ENCODE measurements at places on chromosomes 1 and 21.
A peak's percentile ranks its signal among the peaks of the same experiment; 100 is the strongest.

DNA sequence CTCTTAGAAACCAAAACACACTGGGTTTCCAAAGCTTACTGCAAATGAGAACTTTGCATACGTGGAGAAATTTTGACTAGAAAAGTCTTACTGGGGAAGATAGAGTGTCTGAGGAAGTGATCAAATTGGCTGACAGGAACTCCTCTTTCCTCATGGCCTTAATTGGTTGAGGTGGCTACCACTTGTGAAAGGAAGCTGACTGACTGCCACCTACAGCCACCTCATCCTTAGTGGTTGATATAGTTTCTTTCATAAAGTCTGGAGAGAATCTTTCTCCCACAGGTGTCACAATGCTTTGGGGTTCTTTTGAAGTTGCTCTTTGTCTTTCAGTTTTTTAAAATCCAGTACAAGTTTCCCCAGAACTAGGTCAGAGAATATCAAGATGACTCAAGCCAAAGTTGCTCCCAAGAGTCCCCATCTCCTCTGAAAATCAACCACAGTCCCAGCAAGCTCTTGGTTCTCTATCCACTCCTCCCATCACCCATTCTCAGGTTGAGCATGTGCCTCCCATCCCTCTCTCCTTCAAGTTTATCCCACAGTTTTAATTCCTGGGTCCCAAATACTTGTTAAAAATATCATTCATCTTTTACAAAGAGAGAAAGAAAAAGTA lies 43.3 kb downstream of the GPR88 start:
- no peak for DNase-seq

- DNase-seq = no peak
These were observed 68.0 kb upstream of the WDR26 start for GRCh38 chr1:224502459-224503160.

GRCh38 chr1:97164276-97164639 lies 442.7 kb downstream of the PTBP2 start:
- DNase-seq = no peak

GRCh38 chr21:34732388-34732821 lies 63.6 kb downstream of the CLIC6 start:
- DNase-seq = no peak

- DNase-seq = peak; percentile 59
These were observed 67.5 kb downstream of the SDC3 start for GRCh38 chr1:30840904-30841598.

- no peak for DNase-seq
These were observed 10.7 kb downstream of the EPHB2 start for GRCh38 chr1:22721122-22721873.

- DNase-seq = no peak
These were observed 205.5 kb downstream of the PTBP2 start for GRCh38 chr1:96927125-96927524.

GRCh38 chr1:216587715-216588114 lies 135.5 kb downstream of the ESRRG start:
- no peak for DNase-seq

DNA sequence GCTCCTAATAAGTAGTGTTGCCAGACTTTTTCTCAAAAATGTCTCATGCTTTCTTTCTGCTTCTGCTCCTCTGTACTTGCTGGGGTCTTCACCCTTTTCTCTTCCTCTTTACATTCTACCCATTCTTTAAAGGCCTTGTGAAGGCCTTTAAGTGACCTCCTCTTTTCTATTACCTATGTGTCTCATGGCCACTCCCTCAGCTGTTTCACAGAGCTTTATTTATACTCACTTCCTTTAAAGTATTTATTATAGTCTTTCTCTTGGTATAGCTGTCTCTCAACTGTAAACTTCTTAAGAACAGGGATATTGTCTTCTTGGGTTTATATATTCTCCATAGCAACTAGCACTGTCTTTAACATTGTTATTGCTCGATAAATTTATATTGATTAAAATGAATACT lies 792 bp downstream of the GOLPH3L start:
- no peak for DNase-seq

DNA sequence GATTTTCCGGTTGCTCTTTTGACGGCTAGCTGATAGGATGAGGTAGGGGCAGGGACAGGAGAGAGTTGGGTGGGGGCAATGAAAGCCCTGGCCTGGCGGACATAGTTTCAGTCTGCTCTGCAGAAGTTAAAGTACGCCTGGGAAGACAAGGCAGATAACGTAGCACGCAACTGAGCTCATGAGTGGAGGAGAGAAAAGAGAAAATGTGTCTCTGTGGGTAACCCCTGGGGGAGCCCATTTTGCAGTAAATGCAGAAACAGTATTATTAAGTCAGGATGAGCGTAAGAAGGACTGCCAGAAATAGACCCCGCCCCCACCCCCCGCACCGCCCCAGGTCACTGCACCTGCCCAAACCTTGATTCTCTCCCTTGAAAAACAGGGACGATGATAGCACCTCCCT lies 51.7 kb upstream of the TARBP1 start:
- DNase-seq = no peak

- peak; percentile 42 for DNase-seq
These were observed 16.7 kb upstream of the TUT4 start for GRCh38 chr1:52569449-52570210.

GRCh38 chr1:46081619-46082018 lies 50.8 kb downstream of the PIK3R3 start:
- no peak for DNase-seq

GRCh38 chr1:246265481-246265880 lies 241.6 kb downstream of the SMYD3 start:
- no peak for DNase-seq

DNA sequence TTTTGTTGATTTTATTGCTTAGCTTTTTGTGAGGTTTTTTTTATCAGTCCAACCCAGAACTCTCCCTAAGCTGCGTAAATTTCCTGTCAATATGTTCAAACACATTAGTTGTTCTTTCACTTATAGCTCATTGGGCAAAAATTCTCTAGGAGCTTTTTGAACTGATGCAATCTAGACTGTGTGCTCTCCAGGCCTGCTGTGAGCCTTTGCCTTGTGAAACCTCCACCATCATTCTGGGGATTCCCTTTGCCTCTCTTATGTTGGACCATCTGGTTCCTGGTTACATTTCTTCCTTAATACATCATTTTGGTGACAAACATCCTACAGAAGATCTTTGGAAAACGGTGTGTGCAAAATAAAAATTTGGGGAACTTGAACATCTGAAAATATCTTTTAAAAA lies 247.2 kb downstream of the LRRC7 start:
- DNase-seq = no peak

GRCh38 chr1:53294567-53294966 lies 33.3 kb downstream of the LRP8 start:
- no peak for DNase-seq

DNA sequence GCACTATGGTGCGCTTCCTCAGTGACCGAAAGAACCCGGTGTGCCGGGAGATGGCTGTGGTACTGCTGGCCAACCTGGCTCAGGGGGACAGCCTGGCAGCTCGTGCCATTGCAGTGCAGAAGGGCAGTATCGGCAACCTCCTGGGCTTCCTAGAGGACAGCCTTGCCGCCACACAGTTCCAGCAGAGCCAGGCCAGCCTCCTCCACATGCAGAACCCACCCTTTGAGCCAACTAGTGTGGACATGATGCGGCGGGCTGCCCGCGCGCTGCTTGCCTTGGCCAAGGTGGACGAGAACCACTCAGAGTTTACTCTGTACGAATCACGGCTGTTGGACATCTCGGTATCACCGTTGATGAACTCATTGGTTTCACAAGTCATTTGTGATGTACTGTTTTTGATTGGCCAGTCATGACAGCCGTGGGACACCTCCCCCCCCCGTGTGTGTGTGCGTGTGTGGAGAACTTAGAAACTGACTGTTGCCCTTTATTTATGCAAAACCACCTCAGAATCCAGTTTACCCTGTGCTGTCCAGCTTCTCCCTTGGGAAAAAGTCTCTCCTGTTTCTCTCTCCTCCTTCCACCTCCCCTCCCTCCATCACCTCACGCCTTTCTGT lies 7.3 kb upstream of the PIGV start:
- no peak for DNase-seq

DNA sequence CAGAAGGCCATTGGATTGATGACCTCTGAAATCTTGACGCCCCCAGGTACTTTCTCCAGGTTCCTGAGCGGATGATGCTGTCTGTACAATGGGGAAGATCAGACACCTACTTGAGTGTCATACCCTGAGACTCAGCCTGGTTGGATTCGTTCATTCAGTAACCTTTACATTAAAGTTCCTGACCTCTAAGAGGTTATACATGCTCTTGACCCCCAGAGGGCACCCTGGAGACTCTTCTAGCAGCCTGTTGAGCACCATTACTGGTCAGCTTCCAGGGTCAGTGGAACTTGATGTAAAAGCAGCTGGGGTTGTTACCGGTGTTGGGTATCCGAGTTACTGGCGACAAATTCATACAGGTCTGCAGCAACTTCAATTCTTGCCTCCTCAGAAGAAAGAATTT lies 114.3 kb upstream of the ZNF678 start:
- no peak for DNase-seq

GRCh38 chr1:159877695-159878444 lies 15.4 kb upstream of the VSIG8 start:
- no peak for DNase-seq

- DNase-seq = no peak
These were observed 34.6 kb upstream of the WNT4 start for GRCh38 chr1:22177354-22178003.

- no peak for DNase-seq
These were observed 408.0 kb downstream of the SIPA1L2 start for GRCh38 chr1:232221802-232222499.

DNA sequence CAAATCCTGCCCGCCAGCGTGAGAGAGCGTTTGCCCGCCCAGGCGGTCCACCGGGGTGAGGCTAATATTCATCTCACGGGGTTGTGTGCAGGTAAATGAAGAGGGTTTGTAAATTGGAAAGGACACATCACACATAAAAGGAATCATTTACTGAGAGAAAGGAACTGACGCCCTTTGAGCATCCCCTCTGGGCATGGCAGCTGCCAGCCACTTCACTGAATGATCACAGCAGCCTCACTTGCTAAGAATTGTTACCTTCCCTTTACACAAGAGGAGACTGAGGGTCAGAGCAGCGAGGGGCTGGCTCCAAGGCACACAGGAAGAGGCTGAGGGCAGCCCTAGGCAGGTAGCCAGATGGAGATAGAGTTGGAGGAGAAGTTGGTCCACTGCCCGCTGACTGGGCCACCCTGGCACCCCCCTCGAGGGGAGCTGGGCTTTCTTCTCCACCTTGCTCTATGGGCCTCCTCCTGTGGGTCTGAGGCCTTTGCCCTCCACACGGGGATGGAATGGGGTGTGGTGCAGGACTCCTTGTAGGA lies 96.0 kb downstream of the FOXD2 start:
- no peak for DNase-seq

GRCh38 chr1:118340928-118341910 lies 156.2 kb upstream of the SPAG17 start:
- DNase-seq = no peak

GRCh38 chr1:169043823-169044222 lies 62.7 kb upstream of the ATP1B1 start:
- DNase-seq = no peak

- peak; percentile 95 for DNase-seq
These were observed 1.8 kb downstream of the RHOC start for GRCh38 chr1:112704934-112705627.

- DNase-seq = no peak
These were observed 255.1 kb downstream of the NFIA start for GRCh38 chr1:61337441-61337951.
